ENCODE measurements at places on chromosomes 5 and 9.
A peak's percentile ranks its signal among the peaks of the same experiment; 100 is the strongest.

DNA sequence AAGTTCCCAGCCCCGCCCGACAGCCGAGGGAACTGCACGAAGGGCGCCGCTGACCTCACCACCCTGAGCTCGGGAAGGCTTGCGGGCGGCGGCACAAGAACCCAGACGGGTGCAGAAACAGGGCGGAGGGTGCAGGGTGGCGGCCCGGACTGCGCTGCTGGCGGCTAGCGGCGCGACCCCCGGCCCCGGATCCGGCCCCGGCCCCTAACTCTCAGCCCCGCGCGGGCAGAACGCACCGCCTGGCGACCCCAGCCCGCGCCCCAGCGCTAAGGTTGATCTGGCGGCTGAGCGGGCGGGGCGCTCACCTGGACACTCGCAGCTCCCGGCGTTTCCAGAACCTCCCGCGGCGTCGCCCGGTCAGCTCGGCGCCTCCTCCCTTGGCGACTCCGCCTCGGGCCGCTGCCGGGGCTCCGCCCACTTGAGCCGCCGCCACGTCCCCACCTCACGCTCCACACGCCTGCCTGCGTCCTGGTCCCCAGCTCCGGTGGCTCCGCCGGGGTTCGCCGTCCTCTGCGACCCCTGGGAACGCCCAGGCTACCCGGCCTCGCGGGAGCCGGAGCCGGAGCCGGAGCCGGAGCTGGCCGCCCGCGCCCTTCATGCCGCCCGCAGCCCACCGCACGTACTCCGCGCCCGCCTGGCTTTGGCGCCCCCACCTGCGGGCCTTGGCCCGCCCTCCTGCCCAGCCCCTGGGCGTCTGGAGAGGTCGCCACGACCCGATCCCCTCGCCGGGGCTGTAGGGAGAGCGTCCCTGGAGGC is at the start of gene P4HA2:
P4HA2 (minus strand) TSS at position 369 of the 756 bp plus-strand sequence. CDS start 9,227 bp downstream, outside the sequence.
- DNase-seq = no peak

DNA sequence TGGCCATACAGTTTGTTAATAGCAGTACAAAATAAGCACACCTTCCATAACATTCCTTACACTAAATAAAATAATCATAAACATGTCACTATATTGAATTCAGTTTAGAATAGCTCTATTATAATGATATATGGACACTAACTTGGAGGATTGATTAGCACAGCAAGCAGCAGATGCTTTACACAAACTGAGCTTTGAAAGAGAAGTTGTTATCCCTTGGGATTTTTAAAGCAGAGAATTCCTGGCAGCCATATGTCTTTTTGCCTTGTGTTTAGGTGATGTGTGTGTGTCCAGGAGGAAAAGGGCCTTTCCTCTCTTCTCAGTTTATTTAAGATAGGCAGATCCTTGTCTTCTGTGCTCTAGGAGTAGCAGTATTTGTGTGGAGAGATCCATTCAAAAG is 232.2 kb upstream of the GRIN3A start:
- no peak for DNase-seq

- DNase-seq = peak; percentile 78
Observed at GRCh38 chr5:140791089-140791488, 3.6 kb upstream of the PCDHA2 start.

DNA sequence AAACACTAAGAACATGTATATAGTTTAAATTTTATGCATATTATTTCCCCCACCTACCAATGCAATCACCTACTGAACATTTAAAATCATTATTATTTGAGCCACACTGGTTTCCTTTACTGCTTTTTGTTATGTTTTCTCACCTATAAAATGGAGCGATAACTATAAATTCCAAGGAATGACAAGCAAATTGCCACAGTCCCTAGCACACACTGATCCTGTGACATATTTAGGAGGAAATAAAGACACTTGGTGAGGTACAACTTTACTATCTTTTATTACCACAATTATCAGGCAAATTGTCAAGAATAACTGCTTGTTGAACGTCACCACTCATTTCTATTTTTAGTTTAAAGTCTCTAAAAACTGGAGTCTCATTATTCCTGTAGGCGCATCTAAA is 1693.6 kb downstream of the EFNA5 start:
- no peak for DNase-seq

DNA sequence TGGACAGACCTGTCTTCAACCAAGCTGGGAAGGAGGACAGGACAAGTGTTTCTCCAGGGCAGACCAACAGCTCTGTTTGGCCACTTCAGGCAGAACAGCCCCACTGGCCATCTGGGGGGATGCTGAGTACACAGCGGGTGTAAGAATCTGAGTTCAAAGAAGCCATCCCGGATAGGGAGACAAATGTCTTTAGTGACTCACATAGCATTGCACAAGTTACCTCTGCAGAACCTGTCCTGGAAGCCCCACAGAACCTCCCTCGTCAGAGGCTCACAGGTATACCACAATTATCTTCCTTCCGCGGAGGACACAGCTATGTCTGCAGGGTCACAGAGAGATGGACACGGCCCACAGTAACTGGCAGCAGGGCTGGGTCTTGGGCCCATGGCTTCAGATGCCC is 2.0 kb downstream of the OR2V2 start:
- no peak for DNase-seq

DNA sequence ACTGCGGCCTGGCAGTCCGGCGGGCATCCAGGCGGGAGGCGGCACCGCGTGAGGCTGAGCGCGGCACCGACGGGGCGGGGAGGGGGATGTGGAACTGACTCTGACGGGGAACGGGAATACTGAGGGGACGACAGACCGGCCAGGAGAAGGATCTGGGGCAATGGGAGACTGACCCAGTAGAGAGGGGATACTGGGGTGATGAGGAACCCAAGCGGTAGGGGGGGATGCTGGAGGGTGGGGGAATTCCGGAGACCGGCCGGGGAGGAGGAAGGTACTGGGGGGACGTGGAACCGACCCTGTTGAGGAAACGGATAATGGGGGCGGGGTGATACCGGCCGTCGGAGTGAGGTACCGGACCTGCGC is 423 bp downstream of the IPPK start:
- DNase-seq = no peak

DNA sequence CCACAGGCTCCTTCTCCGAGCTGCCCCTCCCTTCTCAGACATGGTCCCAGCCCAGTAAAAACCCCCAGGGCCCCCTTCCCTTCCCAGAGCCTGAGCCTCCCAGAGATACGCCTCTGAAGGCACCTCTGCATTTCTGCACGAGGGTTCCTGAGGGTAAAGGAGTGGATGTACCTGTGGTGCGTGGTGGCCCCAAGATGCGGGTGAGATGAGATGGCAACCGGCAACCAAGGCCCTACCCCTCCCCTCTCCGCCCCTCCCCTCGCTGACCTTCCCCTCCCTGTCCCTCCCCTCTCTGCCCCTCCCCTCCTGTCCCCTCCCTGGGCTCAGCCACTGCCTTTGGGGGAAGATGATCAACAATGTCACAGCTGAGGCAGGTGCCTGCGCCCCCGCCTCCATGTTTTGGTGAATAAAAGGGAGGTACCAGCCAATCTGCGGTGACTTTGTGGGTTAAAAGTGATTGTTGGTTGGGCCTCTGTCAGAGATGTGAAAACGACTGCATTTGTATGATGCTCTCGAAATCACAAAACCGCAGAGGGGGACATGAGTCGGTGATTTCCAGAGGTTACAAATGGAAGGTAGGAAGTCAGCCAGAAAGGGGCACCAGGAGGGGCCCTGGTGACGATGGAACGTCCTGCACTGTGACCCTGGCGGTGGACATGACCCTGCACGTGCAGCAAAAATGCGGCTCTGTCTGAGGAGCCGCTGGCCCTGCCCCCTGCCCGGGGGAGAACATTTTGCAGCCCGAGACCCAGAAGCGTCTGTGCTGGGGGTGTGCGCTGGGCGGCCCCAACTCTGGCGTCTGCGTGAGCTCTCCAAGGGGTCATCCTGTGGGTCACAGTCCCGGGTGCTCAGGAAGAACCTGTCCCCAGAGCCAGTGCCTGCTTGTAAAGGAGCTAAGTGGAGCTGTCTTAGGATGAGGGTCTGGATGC is 3.7 kb downstream of the LCN9 start:
- DNase-seq = no peak

GRCh38 chr5:102114525-102115069 is 181.5 kb downstream of the SLCO4C1 start:
- no peak for DNase-seq

DNA sequence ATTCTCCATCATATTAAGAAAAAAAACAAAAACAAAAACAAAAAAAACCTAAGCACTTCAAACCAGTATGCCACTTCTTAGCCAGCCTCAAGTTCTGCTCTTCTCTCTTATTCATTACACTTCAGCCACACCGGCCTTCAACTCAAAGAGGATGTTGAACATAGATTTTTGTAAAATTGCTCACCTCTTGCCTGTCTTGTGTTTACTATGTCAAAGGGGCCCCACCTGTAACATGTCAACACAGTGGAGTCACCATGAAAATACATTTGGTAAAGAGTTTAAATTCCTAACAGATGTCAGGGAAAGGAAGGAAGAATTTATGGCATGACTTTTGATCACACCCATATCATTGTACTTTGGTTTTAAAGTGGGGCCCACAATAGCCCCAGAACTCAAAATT is 121.1 kb upstream of the GHR start:
- DNase-seq = no peak

GRCh38 chr5:149666212-149666852 is 63.8 kb upstream of the PPARGC1B start:
- DNase-seq = peak; percentile 31

- no peak for DNase-seq
Observed at GRCh38 chr5:157047898-157048297, 11.0 kb downstream of the HAVCR1 start.
